ENCODE measurements at places on chromosomes 3 and 15.

DNA sequence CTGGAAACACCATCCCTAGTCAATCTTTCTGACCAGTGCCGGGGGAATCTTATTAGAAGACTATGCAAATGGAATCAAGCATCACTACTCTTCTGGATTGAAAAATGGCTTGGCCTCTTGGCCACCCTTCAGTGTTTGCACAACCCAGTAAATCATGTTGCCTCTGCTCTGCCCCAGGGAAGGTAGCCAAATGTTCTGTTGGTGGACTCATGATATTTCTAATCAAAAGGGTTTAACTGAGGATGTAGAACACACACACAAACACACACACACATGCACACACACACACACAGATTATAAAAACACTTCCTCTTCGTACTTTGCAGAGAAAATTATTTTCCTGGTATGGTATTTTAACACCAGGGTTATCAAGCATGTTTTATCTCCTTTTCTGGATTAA is 7.9 kb downstream of the RBP2 start:
- DNase-seq: no peak

- DNase-seq: no peak
Measured at GRCh38 chr15:63258658-63259057, 18.7 kb upstream of the APH1B start.

- DNase-seq: no peak
Measured at GRCh38 chr3:99366663-99367429, 271.5 kb upstream of the COL8A1 start.

- DNase-seq: no peak
Measured at GRCh38 chr15:67091071-67091979, 25.9 kb downstream of the SMAD3 start.

GRCh38 chr15:39575180-39575579 is 5.7 kb upstream of the THBS1 start:
- no peak for DNase-seq

DNA sequence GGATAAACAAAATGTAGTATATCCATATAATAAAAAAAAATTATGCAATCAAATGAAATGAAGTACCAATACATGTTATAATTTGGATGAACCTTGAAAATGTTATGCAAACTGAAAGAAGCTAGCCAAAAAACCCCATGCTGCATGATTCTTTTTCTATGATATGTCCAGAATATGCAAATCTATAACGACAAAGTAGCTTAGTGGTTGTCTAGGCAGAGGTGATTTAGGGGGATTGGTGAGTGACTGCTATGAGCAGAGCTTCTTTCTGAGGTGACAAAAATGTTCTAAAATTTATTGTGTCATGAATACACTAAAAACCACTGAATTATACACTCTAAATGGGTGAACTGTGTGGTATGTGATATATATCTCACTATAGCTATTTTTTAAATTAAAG is 324.6 kb downstream of the CTNNB1 start:
- DNase-seq: no peak

- no peak for DNase-seq
Measured at GRCh38 chr15:63509056-63509954, 4.9 kb downstream of the USP3 start.

GRCh38 chr3:160479376-160479775 is 29.8 kb upstream of the TRIM59 start:
- no peak for DNase-seq

GRCh38 chr3:7813365-7813764 is 688.3 kb upstream of the LMCD1 start:
- DNase-seq: no peak

GRCh38 chr3:138971766-138972320 is 24.8 kb downstream of the FOXL2NB start:
- no peak for DNase-seq

DNA sequence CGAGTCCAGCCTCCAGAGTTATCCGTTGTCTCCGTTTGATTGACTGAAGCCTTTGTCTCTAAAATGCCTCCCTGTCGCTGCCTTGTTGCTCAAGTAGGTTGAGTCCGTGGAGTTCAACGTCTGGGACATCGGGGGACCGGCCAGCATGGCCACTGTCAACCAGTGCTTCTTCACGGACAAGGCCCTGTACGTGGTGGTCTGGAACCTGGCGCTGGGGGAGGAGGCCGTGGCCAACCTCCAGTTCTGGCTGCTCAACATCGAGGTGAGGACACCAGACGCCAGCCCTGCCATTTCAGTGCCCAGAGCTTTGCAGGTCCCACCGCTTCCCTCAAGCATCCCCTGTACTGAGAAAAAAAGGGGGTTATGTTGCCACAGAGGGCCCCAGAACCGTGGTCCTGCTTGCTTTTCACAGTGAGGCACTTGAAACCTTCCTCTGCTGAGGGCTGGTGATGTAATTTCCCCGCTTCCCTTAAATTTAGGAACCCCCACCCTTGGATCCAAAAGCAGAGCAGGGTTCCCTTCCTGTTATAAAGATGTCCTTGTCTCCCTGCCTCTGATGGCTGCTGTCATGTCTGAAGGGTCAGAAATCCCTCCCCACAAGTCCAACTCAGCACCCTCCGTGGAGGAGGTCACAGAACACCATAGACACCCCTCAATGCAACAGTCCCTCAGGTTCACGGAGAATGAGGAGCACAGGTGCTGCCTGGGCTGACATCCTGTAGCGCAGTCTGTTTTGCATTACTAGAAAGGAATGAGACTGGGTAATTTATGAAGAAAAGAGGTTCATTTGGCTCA is 105.7 kb downstream of the LRRK1 start:
- DNase-seq: no peak

- DNase-seq: peak; percentile 9
Measured at GRCh38 chr3:18559331-18559842, 134.2 kb upstream of the SATB1 start.

GRCh38 chr15:44034933-44035624 is 160.0 kb downstream of the FRMD5 start:
- DNase-seq: no peak

- DNase-seq: no peak
Measured at GRCh38 chr3:64741341-64741740, 53.5 kb upstream of the ADAMTS9 start.

GRCh38 chr3:142987080-142987700 is 14.2 kb upstream of the U2SURP start:
- DNase-seq: no peak

DNA sequence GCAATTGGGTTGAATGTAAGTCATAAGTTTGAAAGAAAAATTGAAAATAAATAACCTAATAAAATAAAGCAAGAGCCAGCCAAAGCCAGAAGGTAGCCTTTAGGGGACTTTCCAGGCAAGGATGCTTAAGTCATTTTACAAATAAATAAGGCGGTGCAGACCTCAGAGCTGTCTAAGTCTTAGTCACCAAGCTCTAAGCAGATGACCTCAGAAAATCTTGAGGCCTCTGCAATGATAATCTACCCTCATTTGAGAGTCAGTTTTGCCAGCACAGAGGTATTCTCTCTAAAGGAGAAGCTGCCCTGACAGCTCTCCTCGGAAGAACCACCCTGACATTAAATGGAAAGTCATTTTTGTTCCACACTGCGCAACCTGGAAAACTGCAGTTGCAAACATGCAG is 113.9 kb downstream of the OXNAD1 start:
- DNase-seq: no peak

GRCh38 chr15:47820747-47821319 is 103.5 kb downstream of the SEMA6D start:
- no peak for DNase-seq

GRCh38 chr15:83292317-83292716 is 7.9 kb upstream of the BNC1 start:
- DNase-seq: no peak

DNA sequence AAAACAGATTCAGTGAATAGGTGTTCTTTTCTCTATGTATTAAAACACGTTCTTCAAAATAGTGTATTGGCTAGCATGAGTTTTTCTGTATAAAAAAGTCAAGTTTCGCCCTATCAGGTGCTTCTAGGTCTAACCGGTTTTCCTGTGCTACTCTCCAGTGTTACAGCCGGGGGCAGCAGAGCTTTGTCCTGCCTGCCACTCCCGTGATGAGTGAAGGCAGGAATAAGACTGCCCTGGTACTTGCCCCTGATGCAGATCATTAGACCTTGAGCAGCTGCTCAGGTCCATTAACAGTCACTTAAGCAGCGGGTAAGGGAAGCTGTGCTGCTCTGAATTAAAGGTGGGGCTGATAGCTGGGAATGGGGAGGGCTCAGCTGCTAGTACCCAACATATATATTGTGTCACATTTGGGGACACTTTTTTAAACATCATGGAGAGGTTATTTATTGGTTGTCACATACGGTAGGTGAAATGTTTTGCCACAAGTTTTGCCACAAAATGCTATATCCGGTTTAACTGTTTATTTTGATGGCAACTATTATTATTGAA is 1.3 kb upstream of the UNC13C start:
- no peak for DNase-seq

- DNase-seq: no peak
Measured at GRCh38 chr3:140906785-140907184, 34.9 kb upstream of the SLC25A36 start.

- no peak for DNase-seq
Measured at GRCh38 chr3:62041681-62042080, 331.7 kb downstream of the FEZF2 start.

GRCh38 chr3:159499031-159499793 is 489.4 kb upstream of the IL12A start:
- DNase-seq: no peak

DNA sequence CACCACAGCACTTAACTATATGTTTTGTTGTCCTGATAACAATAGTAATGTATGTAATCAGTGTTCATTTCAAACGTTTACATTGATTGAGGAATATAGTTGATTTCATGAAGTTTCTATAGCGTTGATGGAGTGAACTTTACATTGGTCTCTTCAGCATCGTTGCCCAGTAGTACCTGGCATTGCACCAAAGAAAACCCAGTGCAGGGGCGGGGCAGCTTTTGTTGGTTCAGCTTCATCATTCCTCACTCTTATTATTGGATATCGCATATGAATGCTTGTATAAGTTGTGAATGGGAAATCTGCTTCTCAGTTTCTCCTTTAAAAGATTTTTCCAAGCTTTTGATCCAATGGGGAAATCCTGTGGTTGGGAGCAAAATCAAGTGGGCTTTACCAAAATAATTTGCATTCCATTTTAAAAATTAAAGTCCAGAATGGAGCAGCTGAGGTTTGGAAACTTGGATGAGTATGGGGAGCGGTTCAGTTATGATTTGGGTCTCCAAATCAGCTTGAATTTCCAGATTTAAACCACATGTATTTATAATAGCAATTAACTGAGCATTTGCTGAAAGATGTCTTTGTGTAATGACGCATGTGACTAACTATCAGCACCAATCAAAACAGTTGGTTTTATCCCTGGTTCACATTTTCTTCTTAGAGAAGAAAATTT is 213.7 kb downstream of the ALCAM start:
- no peak for DNase-seq

- DNase-seq: no peak
Measured at GRCh38 chr3:197748597-197749314, 927 bp upstream of the FYTTD1 start.

DNA sequence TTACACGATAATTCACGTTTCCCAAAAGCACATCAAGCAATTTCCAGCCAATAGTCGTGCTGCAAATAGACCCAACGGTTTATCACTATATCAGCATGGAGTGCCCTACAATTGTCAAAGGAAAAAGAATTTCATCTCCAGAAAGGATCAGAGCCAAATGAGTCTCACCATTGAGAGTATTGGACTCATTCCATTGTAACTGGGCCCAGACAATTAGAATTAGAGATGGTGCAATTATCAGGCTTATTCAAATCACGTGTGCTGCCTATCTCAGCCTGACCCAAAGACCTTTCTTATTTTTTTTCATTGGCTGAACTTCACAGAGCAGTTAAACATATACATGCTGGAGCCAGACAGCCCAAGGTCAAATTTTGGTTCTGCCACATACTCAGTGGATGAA is 87.0 kb upstream of the LRTM1 start:
- DNase-seq: no peak

Measured in stimulated activated CD4-positive, alpha-beta T cell treated with anti-CD3 and anti-CD28 coated beads, Interleukin-2, amount 100 ng/mL, for 4 hours (primary cell).